Amniotic stem cell (primary cell): ENCODE measurements at places on chromosomes 7 and 10.

GRCh38 chr7:49893131-49893530 is 119.7 kb downstream of the VWC2 start:
- no peak for DNase-seq

DNA sequence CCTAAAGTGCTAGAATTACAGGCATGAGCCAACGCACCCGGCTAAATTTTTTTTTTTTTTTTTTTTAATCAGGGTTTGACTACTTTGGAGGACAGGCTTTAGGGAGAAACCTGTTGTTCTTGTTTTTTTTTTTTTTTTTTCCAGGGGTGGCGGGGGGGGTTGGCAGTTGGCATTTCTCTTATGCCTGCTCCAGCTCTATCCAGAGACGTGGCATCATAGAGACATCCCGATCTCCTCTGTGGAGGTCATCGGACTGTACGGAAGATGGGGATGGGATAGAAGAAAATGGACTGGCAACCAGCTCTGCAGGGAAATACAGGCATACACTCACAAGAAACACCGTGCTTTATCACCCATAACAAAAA is 130.8 kb downstream of the PRPF18 start:
- no peak for DNase-seq

DNA sequence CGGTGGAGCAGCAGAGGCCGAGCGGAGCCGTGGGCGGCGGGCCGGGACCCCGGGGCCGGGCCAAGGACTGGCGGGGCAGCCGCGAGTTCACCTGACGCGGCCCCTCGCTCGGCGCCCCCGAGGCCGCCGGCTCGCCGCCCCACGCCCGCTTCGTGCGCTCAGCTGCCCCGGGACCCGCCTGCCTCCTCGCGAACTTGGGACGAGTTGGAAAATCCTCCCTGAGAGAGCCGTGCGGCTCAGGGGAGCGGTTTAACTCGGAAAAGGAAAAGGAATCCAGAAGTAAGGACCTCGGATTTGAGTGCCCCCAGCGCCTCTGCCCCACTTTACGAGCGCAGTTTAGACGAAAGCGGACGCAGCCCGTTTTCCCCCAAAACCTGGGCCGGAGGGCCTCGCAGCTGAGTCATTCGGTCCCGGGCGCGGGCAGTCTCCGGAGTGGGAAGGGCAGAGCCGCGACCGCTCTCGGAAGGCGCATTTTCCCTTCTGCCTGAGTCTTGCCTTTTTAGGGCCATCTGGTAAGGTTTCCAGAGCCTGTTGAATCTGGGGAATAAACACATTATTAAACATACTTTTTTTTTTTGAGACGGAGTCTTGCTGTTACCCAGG is 744 bp downstream of the CREM start:
- peak; percentile 36 for DNase-seq

- DNase-seq: no peak
Observed at GRCh38 chr7:157656195-157656769, 319.5 kb downstream of the DNAJB6 start.

DNA sequence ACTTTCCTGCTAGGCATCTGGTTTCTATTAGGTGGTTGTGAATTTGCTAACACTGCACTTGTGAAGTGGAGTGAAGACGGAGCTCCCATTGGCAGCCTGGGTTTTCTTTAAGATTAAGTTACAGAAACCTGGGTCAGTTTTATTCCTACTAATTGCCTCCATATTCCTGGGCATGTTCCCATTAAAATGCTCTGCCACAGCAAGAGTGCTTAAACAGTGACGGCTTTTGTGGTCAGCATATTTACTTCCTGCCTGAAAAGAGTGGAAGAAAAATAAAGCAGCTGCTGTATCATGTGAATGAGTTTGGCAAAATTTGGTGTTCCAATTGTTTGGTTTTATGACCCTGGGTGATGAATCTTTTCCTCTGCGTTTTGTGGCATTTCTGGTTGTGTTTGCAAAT is 96.9 kb upstream of the PLXDC2 start:
- no peak for DNase-seq

DNA sequence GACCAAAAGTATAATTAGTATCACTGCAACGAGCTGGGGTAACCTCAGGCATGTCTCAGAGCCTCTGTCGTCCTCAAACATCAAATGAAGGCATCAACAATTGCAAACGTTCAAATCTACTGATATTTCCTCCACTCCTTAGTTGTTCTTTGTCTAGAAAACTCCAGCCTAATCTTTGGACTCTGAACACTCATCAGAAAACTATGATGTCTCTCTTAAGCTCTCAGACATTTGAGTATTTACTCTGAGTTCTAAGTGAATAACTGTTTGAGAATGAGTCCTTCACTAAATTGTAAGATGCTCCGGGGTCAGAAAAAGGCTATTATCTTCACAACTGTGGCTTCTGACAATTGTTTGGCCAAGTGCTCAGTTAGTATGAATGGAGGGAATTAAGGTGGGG is 536.4 kb downstream of the NRG3 start:
- DNase-seq: no peak

DNA sequence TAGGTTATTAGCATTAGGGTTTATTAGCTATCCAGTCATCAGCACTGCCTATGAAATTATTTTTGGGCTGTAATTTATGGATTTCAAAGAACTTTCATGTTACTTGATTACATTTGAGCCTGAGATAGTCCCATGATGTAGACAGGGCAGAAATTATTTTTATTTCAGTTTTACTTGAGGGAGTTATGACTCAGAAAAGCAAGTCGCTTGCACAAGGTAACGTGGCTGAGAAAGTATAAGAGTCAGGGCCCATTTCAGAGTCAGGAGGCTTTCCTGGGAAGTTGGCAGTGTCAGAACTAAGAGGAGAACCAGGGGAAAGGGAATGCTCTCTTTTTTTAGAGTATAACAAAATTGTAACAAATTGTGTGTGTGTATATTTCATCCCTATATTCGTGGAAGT is 16.5 kb downstream of the GATA3 start:
- no peak for DNase-seq
